ENCODE measurements at places on chromosomes 11 and 22.
A peak's percentile ranks its signal among the peaks of the same experiment; 100 is the strongest.

GRCh38 chr22:46976598-46976997 is 214.1 kb downstream of the TBC1D22A start:
- no peak for DNase-seq

GRCh38 chr22:37804881-37805809 is 2.6 kb upstream of the GCAT start:
- peak; percentile 92 for DNase-seq

- DNase-seq: no peak
Measured at GRCh38 chr11:35525501-35526175, at the start of gene PAMR1. Gene PAMR1, minus strand, starts transcription at chr11:35525616. Its CDS starts 31 bp downstream, at chr11:35525585.

DNA sequence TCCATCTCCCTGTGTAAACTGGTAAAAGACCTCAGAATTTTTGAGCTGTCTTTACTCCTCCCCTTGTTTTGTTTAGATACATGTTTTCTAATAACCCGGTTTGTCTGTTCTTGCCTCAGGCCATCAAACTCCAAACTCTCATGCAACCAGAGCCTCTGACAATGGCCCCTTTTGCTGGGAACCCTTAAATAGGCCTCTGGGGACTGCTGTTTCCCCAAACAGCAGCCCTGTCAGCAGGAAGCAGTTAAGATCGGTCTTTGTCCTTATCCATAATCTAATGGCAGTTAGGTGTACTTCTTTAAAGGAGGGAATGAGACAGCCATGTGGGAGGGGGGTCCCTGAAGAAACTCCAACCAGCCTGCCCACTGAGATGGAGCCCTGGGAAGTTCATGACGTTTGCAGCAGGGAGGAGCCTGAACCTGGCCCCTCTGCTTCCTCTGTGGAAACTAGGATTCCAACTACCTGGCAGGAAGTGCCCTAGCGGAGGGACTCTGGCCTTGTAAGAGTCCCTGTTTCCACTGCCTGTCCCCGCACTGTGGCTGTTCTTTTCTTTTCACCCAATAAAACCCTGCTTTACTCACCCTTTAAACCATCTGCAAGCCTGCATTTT is 1354.4 kb downstream of the LRRC4C start:
- DNase-seq: no peak

GRCh38 chr11:119263352-119263940 is 53.5 kb downstream of the MCAM start:
- DNase-seq: no peak

GRCh38 chr22:39773976-39774539 is 119.5 kb downstream of the ENTHD1 start:
- DNase-seq: no peak

DNA sequence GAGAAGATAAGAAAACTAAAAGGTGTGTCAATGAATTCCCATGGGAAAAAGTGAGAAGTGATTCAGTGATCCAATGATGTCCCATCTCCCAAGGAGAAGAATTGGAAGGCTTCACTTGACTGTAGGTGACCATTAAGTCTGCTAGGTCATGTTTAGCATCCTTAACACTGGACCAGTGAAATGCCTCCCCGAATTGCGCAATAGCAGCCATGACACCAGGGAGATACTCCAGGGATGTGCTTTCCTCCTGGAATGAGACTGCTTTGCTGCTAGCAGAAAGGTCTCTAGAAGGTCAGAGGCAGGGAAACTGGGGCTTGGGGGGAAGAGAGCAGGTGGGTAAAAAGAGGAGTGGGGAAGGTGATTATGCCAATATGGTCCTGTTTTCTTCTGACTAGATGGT is 364.3 kb downstream of the OPCML start:
- no peak for DNase-seq

GRCh38 chr11:21501245-21501644 is 691.6 kb upstream of the ANO5 start:
- DNase-seq: no peak

- no peak for DNase-seq
Measured at GRCh38 chr11:22657101-22657694, 9.2 kb upstream of the GAS2 start.

DNA sequence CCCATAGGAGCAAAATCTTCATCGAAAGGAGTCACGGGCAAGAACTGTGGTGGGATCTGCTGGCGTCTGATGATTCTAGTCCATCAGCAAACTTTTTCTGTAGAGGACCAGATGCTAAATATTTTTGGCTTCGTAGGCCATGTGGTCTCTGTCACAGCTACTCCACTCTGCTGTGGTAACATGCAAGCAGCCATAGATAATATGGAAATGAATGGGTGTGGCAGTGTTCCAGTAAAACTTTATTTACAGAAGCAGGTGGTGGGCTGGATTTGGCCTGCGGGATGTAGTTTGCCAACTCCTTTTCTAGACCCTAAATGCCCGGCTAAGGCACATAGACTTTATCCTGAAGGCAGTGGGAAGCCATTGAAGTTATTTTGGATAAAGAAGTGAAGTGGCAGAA is 32.9 kb downstream of the BMAL1 start:
- no peak for DNase-seq

GRCh38 chr11:16242806-16243205 is 113.5 kb downstream of the SOX6 start:
- DNase-seq: no peak

- DNase-seq: no peak
Measured at GRCh38 chr11:44470854-44471253, 94.6 kb upstream of the CD82 start.

- DNase-seq: no peak
Measured at GRCh38 chr11:44130751-44131150, 35.3 kb downstream of the EXT2 start.

DNA sequence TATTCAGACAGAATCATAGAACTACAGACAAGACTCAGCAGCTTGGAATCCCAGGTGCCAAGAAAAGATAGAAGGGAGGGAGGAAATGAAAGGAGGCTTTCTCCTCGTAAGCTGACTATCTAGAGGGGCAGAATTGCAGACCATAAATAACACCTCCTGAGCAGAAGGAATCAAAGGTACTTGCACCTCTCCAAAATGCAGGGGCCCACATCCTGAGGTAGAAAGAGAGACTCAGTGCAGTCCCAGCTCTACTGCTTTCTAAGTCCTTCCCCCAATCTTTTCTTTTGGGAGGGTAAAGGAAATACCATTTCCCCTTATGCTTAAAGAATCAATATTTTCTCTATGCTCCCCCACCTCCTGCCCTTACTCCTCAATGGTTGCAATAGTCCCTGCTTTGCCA is 55.2 kb downstream of the SYTL2 start:
- no peak for DNase-seq

- no peak for DNase-seq
Measured at GRCh38 chr22:35375526-35375925, 5.4 kb upstream of the HMOX1 start.

DNA sequence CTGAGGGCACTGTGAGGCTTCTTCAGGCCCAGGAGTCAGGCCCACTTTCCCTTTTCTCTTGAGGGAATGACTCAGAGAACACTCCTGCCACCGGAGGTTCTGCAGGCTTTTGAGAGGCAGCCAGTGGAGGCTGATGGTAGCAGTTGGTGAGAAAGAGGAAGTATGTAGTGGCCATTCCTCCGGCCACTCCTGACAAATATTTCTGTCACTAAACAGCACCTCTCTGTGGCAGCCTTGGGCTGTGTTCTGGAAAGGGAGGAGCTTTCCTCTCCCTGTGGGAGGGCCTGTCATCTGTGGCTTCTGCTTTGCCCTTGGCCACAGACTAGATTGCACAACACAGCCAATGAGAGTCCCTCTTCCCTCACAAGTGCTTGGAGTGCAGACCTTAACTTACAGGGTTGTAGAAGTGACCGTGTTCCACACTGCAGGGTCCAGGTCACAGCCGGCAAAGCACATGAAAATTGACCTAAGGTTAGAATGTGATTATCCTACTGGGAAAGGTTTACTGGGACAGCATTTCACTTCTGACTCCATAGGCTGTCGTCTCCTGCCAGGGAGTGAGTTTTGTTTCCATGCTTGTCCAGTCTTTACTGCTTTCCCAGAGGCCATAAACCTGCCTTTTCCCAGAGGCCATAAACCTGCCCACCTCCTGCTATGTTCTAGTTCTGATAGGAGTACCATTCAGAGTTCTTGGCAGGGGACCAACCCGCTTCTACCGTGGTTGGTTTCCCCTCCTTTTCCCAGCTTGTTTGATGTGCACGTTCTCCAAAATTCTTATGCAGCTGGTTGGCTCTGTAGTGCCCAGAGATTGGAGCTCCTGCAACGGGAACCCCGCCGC is 33.3 kb downstream of the MARK2 start:
- DNase-seq: peak; percentile 66

DNA sequence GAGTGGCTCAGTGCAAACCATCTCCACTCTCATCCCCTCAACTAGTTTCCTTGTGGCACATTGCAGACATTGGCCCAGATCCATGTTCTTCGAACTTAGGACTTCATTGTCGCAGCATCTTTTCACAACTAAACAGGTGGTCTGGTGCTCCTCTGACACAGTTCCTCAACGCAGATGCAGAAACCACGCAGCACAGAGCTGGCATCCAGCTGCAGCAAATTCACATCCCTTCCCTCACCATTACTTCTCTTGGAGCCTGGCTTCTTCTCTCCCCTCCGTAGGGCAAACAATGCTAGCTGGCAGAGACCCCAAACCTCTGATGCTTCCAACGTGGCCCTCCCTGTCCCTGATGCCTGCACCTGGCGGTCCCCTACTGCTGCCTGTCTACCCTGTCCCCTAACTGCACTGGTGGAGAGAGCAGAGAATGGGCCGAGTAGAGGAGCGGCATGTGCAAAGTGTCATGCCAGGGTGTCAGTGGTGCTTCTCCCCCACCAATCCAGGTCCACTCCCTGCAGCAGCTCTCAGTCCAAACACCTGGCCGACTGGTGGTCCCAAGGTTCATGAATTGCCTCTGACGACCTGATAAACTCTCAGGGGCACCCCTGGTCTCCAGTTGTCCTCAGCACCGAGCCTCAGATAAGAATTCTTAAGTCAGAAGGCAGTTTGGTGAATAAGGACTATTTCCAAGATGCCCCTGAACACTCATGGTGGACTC is 18.1 kb downstream of the TMPRSS13 start:
- DNase-seq: peak; percentile 35

GRCh38 chr11:38252620-38253019 is 1654.6 kb upstream of the RAG2 start:
- DNase-seq: no peak

- peak; percentile 84 for DNase-seq
Measured at GRCh38 chr11:64305691-64306562, 603 bp downstream of the ESRRA start.

DNA sequence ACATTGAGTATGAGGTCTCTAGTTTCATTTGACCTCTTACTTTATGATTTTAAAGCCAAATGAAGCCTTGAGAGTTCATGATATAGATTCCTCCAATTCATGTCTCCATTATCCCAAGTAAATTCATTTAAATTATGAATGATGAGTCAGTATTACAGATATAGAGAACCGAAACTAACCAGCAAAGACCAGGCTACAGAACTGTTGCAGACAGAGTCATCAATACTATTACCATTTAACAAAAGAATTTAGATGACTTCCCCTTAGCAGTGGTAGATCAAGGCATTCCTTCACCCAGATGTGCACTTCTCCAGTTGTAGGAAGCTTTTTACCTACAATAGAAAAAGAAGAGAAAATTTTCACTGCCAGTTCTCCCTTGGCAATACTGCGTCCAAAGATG is 11.8 kb upstream of the CCDC89 start:
- no peak for DNase-seq

GRCh38 chr11:34754171-34754823 is 133.4 kb downstream of the EHF start:
- DNase-seq: no peak

DNA sequence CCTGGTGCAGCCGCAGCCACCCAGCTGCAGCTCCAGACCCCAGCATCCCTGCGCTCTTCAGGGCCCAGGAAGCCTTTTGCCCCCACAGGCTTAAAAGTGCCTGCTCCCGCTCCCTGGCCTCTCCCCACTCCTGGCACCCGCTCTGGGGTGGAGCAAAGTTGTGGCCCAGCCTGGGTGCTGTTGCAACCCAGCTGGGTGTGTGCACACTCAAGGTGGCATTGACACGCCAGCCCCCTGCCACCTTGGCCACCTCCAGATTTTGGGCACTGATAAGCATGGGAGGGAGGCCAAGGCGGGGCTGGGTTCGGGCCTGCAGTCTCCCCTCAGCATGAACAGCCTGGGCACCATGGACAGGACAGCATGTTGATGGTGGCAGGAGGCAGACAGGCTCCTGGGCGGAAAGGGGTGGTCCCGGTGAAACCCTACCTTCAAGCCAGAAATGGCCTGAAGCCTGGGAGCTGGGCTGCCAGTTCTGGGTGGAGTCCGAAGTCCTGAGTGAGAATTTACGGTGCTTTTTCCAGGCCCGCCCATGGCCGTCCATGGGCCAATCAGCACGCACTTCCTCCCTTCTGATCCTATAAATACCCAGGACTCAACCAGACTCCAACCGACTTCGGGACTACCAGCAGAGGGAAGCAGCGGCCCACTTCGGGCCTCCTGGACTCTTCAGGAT is 23.6 kb upstream of the RNASEH2C start:
- DNase-seq: no peak

- peak; percentile 96 for DNase-seq
Measured at GRCh38 chr11:819129-819931, 616 bp downstream of the PNPLA2 start.
